ENCODE measurements at places on chromosomes 2 and 18. TPM values are rescaled to one million over a fixed set of nuclear protein-coding genes. Genes with fewer than 3 reads are reported as not detected.

LRRC30 gene
- polyA plus RNA-seq, result not detected

IL36RN gene
- polyA plus RNA-seq, result not detected

DNA sequence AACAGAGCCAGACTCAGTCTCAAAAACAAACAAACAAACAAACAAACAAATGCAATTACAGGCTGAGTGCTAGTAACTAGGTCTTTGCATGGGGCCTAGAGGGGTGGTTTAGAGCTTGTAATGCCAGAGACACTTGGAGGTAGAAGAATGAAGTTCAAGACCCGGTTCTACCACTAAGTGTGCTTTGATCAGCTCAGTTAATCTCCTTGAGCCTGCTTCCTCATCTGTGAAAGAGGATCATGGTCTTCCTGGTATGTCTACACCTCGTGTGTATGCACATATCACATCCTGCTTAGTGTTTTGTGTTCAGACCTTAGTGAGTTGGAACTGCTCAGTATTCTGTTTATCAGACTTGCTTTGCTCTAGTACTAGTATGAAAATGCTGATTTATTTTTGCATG, 4.8 kb upstream of the ATP6V1C2 start:
- no peak overlapping the region for H3K4me3 ChIP-seq
- H3K36me3 ChIP-seq, result no peaks in the 10 kb centered on the region
- peaks cover 21% of the 10 kb centered on the region for H3K27me3 ChIP-seq
- H3K27ac ChIP-seq, result no peak overlapping the region
- DNase-seq, result no peak

- H3K4me1 ChIP-seq, result no peaks in the 10 kb centered on the region
- no peaks in the 10 kb centered on the region for H3K27me3 ChIP-seq
- no peak overlapping the region for H3K4me3 ChIP-seq
Observed at GRCh38 chr2:46018773-46019591, 278.2 kb upstream of the EPAS1 start.

GRCh38 chr18:23059541-23060465, 75.5 kb upstream of the CABLES1 start:
- no peak for DNase-seq
- no peaks in the 10 kb centered on the region for H3K4me1 ChIP-seq
- H3K4me3 ChIP-seq, result no peak overlapping the region
- no peaks in the 10 kb centered on the region for H3K27me3 ChIP-seq
- H3K27ac ChIP-seq, result no peak overlapping the region

- H3K27me3 ChIP-seq, result no peaks in the 10 kb centered on the region
- DNase-seq, result no peak
- no peaks in the 10 kb centered on the region for H3K4me1 ChIP-seq
- H3K4me3 ChIP-seq, result no peak overlapping the region
- no peaks in the 10 kb centered on the region for H3K36me3 ChIP-seq
Observed at GRCh38 chr2:55932843-55933242, 9.3 kb upstream of the EFEMP1 start.
